ENCODE measurements at places on chromosomes 12 and 14.

DNA sequence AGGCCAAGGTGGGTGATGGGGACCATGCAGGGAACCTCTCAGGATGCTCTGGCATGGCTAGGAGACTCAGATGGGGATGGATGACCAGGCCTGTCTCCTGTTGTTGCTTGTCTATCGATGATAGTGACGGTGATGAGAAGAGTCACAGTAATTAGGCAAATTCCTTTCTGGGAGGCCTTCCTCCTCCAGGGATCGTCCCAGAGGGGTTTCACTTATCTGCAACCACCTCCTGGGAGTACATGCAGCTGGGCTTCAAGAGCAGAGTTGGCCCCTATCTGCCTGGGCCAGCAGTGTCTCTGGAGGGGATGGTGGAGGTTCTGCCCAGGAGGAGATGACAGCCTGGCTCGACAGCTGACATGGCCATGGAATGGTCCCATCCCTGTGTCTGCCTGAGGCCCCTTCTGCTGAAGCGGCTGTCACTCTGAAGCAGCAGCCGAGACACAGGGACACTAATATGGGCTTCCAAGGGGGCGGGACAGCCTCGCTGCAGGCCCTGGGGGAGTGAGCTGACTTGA is 27.5 kb upstream of the OAS1 start:
- DNase-seq: no peak

GRCh38 chr12:132560614-132561426 is 49.6 kb downstream of the LRCOL1 start:
- no peak for DNase-seq

- DNase-seq: no peak
Measured at GRCh38 chr14:95123891-95124579, 33.3 kb downstream of the DICER1 start.

DNA sequence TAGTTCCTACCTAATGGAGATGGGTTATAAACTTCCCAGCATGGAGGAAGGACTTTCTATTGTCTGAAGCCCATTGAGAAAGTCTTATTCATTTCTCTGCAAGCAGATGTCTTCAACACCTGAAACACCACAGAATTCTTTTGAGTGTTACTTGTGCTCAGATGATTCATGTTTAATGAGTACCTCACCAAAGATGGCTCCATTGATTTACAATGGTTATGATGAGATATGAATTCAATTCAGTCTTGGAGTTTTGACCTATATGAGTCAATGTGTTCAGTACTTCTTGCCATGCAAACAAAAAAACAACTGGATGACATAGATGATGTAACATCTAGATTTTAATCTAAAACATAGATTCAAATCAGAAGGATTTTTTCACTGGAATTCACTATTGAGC is 15.4 kb upstream of the PAWR start:
- no peak for DNase-seq

- no peak for DNase-seq
Measured at GRCh38 chr14:68553311-68553710, 239.6 kb downstream of the ZFP36L1 start.

DNA sequence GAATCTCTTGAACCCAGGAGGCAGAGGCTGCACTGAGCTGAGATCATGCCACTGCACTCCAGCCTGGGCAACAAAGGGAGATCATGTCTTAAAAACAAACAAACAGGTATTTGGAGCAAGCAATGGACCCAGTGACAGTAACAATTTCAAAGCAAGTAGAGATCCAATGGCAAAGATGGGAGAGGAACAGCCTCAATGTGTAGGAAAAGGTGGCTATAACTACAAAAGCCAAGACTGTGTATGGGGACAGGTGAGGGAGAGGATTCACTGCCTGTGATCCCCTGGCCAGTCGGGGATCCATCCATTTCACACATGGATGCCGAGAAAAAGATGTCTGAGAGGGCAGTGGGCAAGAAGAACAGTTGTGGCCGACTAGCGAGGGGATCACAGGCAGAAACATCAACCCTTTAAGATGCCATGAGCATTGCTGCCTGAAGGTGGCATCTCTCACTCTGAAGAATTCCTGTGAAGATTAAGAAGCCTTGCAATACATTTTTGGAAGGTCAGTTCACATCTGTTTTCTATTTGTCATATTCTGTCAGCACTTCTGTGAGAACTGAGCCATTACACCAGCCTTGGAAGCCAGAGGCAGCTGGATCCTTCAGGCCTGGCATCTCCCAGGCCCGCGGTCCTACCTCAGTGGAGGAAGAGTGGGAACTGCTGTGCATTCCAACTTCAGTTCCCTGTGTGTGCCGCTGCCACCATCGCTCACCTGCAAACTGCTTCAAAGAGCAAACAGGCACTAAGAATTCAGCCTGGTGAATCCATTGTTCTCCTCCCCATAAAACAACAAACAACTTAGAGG is 54.5 kb upstream of the FRS2 start:
- DNase-seq: no peak

GRCh38 chr14:85221832-85222231 is 308.1 kb upstream of the FLRT2 start:
- DNase-seq: no peak

GRCh38 chr14:45144658-45145057 is 8.9 kb downstream of the FANCM start:
- DNase-seq: no peak

DNA sequence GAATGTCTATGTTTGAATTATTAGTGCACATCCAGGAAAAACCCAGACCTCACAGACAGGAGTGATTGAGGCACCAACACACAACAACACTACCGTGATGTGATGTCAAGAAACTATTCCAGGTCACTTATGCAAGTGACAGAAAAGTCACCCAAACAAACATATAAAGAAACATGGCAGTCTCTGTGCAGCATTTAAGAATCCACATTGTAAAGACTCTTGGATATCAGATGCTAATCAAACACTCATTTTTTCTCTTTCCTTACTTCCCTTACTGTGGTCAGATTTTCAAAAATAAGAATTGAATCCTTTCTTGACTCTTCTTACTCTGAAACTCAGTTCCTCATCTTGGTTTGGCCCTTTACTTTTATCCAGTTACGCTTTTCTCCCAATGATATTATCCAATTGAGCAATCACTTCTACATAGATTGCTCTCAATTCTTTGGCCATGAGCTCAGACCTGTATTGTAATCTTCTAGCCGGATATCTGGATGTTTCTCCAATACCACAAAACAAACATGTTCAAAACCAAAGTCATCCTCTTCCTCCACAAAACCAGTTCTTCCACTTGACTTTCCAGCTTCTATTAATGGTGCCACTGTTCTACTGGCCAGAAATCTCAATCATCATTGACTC is 115.4 kb downstream of the DUSP6 start:
- DNase-seq: no peak

DNA sequence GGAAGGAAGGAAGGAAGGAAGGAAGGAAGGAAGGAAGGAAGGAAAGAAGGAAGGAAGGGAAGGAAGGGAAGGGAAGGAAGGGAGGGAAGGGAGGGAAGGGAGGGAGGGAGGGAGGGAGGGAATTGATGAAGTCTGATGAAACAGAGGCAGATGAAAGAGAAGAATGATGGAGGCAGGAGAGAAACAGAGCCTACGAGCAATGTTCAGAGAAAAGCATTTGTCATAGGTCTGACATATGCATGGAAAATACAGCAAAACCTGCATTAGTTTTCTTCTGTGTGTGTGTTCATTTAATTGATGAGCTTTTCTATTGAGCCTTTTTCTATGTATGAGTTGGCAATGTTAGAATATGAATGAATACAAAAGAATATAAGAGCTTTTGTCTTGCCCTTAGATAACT is 343.4 kb downstream of the GXYLT1 start:
- no peak for DNase-seq

DNA sequence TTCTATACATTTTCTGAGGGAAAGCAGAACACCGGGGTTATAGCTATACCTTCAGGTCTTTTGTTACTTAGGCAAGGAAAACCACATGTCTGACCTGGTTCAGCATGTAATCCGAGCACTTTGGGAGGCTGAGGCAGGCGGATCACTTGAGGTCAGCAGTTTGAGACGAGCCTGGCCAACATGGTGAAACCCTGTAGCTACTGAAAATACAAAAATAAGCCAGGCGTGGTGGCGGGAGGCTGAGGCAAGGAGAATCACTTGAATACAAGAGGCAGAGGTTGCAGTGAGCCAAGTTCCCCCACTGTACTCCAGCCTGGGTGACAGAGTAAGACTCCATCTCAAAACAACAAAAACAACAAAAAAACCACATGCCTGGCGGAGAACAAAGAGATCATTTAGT is 177.6 kb downstream of the ACSS3 start:
- DNase-seq: no peak

- no peak for DNase-seq
Measured at GRCh38 chr14:81533212-81533535, 479 bp downstream of the SEL1L start.
